ENCODE measurements at places on chromosomes 5 and 9.
A peak's percentile ranks its signal among the peaks of the same experiment; 100 is the strongest.

GRCh38 chr9:136952321-136952850 is 313 bp downstream of the LCN12 start:
- no peak for DNase-seq

GRCh38 chr9:108259917-108260675 is 595.7 kb downstream of the ACTL7B start:
- DNase-seq, result no peak

- no peak for DNase-seq
Observed at GRCh38 chr5:159855476-159856191, 60.6 kb upstream of the ADRA1B start.

DNA sequence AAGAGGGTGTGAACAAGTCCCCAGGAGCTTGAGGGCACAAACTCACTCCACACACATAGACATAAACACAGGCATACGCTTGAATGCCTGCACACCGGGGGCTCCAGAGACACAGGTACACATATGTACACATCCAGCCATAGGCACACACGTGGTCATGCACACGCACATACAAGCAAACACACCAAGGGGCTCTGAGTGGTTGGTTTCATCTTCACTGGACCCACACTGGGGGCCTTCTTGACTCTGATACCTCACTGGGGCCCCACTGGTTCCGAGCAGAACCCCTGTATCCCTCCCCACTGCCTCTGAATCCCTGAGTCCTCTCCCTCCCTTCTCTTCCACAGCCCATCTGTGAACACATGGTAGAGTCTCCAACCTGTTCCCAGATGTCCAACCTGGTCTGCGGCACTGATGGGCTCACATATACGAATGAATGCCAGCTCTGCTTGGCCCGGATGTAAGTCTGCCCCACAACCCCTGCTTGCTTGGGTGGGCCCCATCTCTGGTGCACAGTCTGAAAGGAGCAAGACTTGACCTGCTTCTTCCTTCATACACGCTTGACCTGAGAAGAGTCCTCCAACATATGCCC is 6.4 kb downstream of the SPINK4 start:
- no peak for DNase-seq

GRCh38 chr9:110591526-110591925 is 12.0 kb upstream of the SVEP1 start:
- peak; percentile 39 for DNase-seq
